ENCODE measurements at places on chromosomes 12 and 14.

DNA sequence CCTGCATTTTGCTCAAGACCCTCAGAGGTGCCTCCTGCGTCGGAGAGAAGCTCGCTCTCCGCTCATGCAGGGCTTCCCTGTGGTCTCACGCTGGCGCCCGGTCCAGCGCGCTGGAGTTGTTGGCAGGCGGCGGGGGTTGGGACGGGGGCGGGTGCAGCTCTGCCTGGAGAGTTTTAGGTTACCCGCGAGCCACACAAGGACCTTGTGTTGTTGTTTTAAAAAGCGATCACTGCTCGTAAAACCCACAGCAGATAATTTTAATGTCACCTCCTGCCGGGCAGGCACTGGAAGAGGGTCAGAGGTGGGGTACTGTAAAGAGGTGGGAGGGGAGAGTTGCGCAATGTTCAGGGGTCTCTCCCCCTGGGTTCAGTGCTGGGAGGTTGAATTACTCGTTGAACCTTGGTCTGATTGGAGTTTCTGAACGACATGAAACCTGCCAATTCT lies 850 bp downstream of the SMOC1 start:
- no peak for DNase-seq

DNA sequence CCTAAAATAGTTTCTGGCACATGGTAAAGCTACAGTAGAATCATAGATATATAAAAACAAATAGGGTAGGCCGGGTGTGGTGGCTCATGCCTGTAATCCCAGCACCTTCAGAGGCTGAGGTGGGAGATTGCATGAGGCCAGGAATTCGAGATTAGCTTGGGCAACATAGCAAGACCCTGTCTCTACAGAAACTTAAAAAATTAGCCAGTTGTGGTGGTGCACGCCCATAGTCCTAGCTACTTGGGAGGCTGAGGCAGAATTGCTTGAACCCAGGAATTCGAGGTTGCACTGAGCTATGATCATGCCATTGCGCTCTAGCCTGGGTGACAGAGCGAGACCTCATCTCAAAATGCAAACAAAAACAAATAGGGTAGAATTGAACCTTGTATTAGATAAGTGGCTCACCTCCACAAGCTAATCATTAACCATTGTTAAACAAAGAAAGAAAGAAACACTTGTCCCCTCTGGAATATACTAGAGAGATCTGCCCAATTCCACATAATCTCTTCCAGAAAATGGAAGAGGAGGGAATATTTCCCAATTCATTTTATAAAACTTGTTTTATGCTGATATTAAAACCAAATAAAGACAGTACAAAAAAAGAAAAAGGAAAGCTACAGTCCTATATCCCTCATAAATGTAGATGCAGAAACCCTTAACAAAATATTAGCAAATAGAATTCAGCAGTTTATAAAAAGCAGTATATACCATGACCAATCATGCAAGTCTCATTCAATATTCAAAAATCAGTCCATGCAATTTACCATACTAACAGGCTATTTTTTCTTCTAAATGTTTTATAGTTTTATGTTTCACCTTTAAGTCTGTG lies 22.7 kb upstream of the DHRS2 start:
- no peak for DNase-seq

- no peak for DNase-seq
Observed at GRCh38 chr14:82710267-82710841, 1176.7 kb upstream of the SEL1L start.

GRCh38 chr12:113863455-113863845 lies 102.7 kb downstream of the RBM19 start:
- DNase-seq: no peak

- DNase-seq: no peak
Observed at GRCh38 chr12:2173971-2174370, 121.2 kb downstream of the CACNA1C start.

DNA sequence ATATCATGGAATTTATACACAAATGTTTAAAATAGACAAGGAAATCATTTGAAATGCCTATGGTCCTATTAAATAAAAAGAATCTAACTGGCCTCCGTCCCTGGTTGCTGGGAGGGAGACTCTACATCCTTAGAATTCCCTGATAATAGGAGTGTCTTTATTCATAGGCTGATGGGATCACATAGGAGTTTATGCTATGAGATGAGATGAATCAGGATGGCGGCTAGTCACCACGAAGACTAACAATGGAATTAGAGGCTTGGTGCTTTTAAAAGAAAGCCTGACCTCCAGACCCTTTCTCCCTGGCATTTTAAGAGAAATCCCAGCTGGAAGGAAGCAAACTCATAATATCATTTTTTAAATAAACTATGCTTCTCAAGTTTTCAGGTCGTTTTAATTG lies 69.7 kb downstream of the SEC23A start:
- DNase-seq: no peak

GRCh38 chr12:3179731-3180130 lies 102.6 kb downstream of the TSPAN9 start:
- DNase-seq: no peak

Measured in central memory CD4-positive, alpha-beta T cell (primary cell).